Activated CD4-positive, alpha-beta T cell treated with anti-CD3 and anti-CD28 coated beads, Interleukin-2, amount 10 ng/mL, durations not matched to agents 7 days and 5 days (primary cell): ENCODE measurements at places on chromosomes 11 and 22.
A peak's percentile ranks its signal among the peaks of the same experiment; 100 is the strongest.

GRCh38 chr22:41976070-41976901, 7.0 kb downstream of the SEPTIN3 start:
- DNase-seq: peak; percentile 45

- no peak for DNase-seq
These were observed 31.6 kb upstream of the IZUMO1R start for GRCh38 chr11:94272738-94273313.

- no peak for DNase-seq
These were observed 428.0 kb downstream of the TBC1D22A start for GRCh38 chr22:47190276-47190956.

DNA sequence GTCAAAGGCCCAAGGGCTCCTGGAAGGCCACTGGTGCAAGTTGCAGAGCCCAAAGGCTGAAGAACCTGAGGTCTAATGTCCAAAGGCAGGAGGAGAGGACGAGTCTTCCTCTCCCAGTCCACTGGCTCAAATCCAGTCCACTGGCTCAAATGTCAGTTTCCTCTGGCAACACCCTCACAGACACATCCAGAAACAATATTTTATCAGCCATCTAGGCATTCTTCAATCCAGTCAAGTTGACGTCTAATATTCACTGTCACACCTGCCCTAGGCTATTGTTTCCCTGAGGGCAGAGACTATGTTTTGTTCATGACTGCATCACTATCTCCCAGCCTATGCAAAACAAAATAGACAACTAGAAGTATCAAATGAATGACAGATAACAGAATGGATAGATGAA, 148.1 kb downstream of the SPON1 start:
- DNase-seq: no peak

DNA sequence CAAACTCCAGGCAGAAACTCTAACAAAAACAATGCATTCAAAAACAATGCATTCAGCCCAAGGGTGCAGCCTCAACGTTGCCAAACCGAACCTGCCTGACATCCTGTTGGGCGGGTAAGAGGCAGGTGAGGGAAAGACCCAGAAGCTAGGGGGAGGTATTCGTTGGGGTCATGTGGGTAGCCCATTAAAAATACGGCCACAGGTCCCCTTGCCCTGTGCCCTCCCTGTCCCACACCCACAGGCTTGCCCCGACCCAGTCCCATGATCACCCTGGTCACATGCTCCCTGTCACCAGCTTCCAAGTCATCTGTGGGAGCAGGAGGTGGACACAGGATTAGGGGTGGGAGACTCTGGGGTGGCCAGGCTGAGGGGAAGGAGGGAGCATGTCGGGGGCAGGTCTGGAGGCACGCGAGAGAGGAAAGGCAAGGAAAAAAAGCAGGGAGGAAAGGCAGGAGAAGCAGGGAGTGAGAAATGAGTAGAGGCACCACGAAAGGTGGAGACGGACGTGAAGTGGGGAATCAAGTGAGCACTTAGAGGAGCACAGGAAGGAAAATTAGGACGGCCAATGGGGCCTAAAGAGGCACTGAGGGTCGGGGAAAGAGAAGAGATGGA, 683 bp downstream of the PLA2G6 start:
- peak; percentile 53 for DNase-seq

DNA sequence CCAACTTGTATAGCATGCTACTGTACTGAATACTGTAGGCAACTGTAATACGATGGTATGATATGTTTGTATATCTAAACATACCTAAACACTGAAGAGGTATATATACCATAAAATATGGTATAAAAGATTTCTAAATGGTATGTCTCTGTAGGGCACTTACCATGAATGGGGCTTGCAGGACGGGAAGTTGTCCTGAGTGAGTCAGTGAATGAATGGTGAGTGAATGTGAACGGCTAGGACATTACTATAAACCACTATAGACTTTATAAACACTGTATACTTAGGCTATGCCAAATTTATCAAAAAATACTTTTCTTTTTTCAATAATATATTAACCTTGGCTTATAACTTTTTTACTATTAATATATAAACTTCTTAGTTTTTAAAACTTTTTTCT, 66.8 kb downstream of the ZC3H12C start:
- DNase-seq: no peak

GRCh38 chr22:38267086-38267485, 5.7 kb downstream of the TMEM184B start:
- DNase-seq: peak; percentile 79

GRCh38 chr11:47992959-47993820, 12.8 kb downstream of the PTPRJ start:
- DNase-seq: no peak

GRCh38 chr11:118167906-118168305, 8.5 kb downstream of the SCN2B start:
- DNase-seq: no peak

DNA sequence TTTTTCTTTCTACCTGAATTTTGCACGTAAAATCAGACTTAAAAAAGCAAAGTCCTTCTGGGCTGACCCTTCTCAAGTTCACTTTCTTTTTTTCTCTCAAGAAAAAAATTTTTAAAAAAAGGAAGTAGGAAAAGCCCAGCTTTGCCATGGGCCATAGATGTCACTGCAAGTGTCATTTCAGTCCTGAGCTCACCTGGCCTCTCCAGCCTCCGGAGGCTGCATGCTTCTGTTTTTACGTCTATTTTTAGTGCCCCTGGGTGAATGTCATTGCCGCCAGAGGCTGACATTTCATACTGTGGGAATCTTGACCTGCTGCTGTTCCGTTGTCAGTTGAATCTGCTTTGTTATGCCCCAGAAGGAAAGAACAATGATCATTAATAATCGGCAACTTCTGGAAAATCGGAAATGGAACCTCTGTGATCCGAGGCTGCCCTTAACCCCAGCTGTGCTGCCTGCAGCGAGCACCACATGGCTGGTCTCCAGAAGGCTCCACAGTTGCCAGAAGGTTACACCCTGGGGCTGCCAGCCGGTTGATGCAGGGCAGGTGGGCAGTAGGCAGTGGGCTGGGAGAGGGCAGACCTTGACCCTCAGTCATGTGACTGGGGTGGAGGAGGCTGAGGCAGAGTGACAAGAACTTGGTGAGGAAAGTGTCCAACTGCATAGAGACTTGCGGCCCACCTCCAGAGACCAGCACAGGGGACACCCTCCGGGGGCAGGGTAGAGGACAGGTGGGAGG, 16.7 kb upstream of the MYEOV start:
- DNase-seq: no peak

- no peak for DNase-seq
These were observed 3.4 kb downstream of the CTSF start for GRCh38 chr11:66564984-66565383.

GRCh38 chr22:37741312-37741795, 44.5 kb downstream of the TRIOBP start:
- DNase-seq: no peak

- DNase-seq: no peak
These were observed 18.1 kb downstream of the DRD4 start for GRCh38 chr11:655036-655726.
